ENCODE measurements at places on chromosomes 7 and 10.

DNA sequence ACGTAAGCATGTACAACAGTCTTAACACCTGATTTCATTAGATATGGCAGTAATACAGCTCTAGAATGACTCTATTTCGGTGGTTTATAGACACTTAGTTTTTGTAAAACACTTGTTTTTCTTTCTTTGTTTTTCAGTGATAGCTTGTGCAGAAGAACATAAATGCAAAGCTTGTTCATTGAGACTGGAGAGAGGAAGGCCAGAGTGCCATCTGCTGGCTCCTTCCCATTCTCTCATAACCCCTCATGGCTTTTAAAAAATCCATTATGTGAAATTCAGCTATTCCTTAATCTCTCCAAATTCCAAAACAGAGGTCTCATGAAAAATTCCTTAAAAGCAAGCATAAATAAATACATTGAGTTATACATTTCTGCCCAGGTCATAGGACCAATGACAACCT is 76.3 kb downstream of the CACNB2 start:
- no peak for DNase-seq

- no peak for DNase-seq
Measured at GRCh38 chr10:111837086-111837485, 346.5 kb downstream of the GPAM start.

DNA sequence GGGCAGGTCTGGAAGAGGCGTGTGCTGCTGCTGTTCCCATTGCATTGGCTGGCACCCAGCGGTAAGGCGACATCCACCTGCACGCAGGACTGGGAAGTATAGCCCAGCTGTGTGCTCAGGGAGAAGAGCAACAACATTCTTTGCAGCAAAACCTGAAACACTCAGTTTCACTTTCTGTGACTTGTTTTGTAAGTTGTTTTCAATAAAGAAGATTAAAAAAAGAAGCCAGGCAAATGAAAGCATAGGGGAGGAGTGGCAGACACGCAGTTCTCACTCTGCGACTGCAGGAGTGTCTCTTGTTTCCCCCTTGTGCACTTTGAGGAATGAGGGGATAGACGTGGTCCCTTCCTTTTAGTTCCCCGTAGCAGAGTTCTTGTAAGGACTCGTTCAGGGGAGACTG is 5.8 kb downstream of the FBH1 start:
- DNase-seq = no peak

DNA sequence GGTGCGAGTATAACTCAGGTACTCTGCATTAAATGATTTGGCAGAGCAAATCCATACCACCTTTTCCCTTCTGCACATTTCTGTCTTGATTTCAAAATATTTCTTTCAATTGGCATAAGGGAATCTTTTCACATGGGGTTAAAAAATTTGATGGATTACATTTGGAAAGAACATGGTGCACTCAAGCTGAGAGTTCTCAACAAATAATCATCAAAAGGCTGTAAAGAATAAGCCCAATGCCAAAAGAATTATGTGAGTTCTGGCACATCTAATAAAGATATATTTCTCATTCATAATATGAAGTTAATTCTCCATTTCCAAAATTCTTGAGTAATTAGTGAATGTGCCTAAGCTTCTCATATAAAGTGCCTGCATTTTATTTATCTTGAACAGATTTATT is 223.1 kb downstream of the GPR37 start:
- DNase-seq = no peak

DNA sequence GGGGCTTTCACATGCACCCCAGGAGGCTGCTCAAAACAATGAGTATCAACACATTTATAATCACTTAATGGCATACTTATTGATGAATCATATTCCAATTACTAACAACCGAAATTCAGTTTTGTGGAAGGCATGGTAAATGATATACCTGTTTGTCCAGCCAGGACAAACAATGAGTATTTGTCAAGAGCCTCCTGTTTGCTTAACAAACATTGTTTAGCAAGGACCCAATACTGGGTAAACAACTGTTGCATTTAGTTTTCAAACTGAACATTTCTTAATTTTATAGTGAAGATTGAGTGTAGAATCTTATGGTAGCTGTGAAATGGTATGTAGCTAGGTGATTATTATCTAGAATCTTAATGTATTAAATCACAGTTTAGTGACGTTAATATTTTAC is 473.7 kb downstream of the ATRNL1 start:
- DNase-seq = no peak

DNA sequence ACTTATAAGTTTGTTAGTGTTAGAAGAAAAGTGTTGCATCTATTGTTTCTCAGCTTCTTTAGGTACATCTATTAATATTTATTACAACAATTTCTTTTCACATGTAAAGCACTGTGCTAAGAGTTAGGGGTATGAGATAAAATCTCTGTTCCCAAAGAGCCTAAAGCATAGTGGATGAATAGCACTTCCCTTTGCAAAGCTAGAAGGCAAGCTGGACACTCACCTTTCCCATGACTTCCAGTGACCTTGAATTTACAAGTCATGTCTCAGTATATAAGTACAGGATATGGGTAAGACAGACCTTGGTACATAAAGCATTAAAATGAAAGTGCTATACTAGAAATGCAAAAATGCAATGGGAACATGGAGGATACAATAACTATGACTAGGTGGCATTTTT is 8.7 kb downstream of the CNNM1 start:
- DNase-seq = no peak

DNA sequence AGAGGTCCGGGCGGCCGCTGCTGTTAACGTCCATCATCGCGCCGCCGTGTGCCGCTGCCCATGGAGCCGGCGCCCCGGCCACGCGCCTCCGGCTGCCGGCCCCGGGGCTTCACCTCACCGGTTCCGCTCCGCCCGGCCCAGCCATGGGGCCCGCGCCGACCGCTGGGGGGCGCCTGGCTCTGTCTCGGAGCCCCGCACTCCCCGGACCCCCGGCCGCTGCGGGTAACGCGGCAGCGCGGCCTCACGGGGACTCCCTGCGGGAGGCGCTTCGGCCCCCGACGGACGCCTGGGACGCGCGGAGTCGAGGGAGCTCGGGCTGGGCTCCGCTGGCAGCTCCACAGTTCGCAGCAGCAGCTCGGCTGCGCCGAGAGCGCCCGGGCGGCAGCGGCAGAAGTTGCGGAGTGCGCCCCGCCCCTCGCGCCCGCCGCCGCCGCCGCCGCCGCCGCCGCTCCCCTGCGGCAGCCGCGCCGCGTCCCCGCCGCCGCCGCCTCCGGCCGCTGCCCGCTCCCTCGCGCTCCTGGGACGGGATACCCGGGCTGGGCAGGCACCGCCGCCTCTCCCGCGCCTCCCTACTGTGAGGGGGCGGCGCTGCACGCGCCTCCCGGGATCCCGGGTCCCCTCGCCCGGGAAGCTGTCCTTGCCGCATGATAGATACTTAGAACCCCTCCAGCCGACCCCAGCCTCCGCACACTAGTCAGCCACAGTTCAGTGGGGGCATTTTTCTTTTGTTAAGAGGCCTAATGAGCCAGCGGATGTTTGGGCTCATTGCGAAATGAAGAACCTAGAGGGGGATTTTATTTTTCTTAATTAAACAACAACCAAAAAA is at the start of gene HTR7:
Gene HTR7 (minus strand): TSS at position 405 of the 826 bp plus-strand sequence. CDS start 368 bp downstream, at position 37.
- no peak for DNase-seq

GRCh38 chr7:94874036-94874785 is 33.2 kb upstream of the PPP1R9A start:
- DNase-seq = no peak

GRCh38 chr7:143256932-143257331 is 6.3 kb upstream of the GSTK1 start:
- DNase-seq = no peak

- DNase-seq = no peak
Measured at GRCh38 chr7:25756601-25757000, 395.4 kb upstream of the NFE2L3 start.

DNA sequence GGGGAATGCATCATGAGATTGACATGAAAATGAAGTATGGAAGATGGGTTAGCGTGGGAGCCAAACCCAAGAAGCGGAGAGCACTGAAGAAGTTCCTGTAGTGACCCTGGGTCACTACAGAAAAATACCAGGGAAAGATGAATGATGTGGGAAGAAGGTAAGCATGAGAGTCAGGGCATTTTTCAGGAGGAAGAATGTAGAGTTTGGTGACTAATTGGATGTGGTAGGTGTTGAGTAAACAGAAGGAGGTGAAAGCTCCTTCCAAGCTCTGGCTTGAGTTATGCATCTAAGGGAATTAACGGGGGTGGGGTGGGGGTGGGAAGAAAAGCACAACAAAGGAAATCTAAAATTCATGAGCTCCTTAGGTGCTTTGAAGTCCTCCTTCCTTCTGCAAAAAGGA is 238.1 kb upstream of the AOAH start:
- DNase-seq = no peak

DNA sequence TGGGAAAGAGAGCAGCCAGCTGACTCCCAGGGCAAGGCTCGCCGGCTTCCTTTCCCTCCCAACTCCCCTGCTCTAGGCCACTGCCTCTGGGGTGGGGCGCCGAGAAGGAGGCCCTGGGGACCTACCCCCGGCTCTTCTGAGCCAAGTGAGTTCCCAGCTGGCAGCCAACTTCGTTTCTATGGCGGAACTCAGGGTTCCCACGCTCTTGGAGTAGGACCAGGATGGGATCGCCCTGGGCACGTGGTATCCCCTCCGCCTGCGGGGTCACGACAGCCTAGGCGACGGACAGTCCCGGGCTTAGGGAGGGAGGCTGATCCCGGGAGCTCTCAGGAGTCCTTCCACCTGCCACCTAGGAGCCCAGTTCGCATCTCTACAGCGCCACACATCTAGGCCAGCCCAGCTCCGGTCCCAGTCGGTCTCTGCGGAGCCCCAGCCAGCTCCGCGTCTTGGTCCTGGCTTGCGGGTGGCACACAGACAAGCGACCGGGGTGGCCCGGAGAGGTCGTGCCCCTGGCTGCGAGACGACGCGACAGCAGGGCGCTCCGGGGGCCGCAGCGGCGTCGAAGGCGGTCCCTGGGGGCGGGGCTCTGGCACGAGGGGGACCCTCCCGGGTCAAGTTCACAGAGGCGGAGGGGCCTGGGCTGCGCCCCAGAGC is 20.5 kb upstream of the GATA3 start:
- DNase-seq = no peak

All from cortex of kidney (tissue), 1 donor.